ENCODE measurements at places on chromosomes 4 and X. TPM values are rescaled to one million over a fixed set of nuclear protein-coding genes. Genes with fewer than 3 reads are reported as not detected.
A peak's percentile ranks its signal among the peaks of the same experiment; 100 is the strongest.

DNA sequence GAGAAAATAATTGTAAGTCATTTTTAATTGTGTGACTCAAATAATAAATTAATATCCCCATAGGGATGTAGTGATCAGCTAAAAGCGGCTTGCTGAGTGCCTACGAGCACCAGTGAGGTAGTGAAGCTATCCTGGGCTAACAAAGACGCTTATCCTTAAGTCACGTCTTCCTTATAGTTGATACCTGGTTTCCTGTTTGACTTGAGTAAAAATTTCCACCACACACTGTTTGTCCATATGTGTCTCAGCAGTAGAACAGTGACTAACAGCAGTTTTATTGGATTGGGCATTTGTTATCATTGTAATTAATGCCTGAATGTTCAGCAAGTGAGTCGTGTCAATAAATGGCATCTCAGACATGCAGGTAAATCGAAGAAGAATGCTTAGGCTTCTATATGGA is 241.1 kb downstream of the GRXCR1 start:
- H3K4me3 ChIP-seq, result no peak overlapping the region
- H3K36me3 ChIP-seq, result no peaks in the 10 kb centered on the region
- no peaks in the 10 kb centered on the region for H3K4me1 ChIP-seq
- no peaks in the 10 kb centered on the region for H3K27me3 ChIP-seq

GRCh38 chrX:54223581-54223980 is 40.5 kb upstream of the FAM120C start:
- no peaks in the 10 kb centered on the region for H3K36me3 ChIP-seq
- no peak for DNase-seq
- H3K4me1 ChIP-seq, result no peaks in the 10 kb centered on the region
- no peak overlapping the region for H3K27ac ChIP-seq

DNA sequence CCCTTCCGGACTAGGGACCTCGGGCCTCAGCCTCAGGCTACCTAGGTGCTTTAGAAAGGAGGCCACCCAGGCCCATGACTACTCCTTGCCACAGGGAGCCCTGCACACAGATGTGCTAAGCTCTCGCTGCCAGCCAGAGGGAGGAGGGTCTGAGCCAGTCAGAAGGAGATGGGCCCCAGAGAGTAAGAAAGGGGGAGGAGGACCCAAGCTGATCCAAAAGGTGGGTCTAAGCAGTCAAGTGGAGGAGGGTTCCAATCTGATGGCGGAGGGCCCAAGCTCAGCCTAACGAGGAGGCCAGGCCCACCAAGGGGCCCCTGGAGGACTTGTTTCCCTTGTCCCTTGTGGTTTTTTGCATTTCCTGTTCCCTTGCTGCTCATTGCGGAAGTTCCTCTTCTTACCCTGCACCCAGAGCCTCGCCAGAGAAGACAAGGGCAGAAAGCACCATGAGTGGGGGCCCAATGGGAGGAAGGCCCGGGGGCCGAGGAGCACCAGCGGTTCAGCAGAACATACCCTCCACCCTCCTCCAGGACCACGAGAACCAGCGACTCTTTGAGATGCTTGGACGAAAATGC is at the start of gene WAS:
Gene WAS, plus strand, starts transcription at position 389 of the 572 bp plus-strand sequence. Its CDS starts 55 bp downstream, at position 444.
- H3K27me3 ChIP-seq, result no peaks in the 10 kb centered on the region
- H3K4me3 ChIP-seq, result peak within 1 kb of the TSS; percentile 95
- H3K4me1 ChIP-seq, result peaks cover 60% of the 10 kb centered on the region
- peak; percentile 61 for DNase-seq

Gene CHIC1
- total RNA-seq, result 6.9 TPM

All from activated CD4-positive, alpha-beta T cell treated with anti-CD3 and anti-CD28 coated beads, Interleukin-2, amount 10 ng/mL, durations not matched to agents 7 days and 5 days (primary cell).